ENCODE measurements at places on chromosomes 6 and 20.

GRCh38 chr20:3679749-3680700 is 1.8 kb downstream of the ADAM33 start:
- DNase-seq: no peak

DNA sequence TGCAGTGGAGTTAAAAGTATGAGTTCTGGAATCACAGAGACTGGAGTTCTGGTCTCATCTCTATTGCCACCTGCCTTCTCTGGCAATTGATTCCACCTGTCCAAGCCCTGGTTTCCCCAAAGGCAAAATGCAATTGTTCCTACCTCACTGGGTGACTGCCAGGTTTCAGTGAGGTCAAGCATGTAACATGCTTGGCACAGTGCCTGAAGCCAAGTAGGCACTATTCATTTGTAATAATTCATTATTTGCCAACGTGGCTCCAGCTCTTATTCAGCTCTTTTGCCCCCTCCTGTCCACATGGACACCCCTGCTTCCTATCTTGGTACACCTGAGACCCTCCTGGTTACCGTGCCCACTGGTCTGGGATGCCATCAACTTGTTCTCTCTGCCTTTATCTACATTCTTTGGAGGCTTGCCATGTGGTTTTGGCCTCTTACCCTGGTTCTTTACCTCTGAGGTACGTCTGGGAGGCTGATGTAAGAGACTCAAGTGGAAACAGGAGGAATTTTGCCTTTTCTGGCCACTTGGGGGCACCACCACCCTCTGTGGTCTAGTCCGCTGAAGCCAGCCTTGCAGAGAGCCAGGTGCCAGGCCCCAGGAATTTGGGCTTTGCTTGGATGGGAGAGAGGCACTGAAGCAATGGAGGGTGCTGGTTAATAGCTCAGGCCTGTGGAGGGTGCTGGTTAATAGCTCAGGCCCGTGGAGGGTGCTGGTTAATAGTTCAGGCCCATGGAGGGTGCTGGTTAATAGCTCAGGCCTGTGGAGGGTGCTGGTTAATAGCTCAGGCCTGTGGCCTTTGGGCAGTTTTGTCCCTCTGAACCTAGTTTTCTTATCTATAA is 1.7 kb downstream of the KCNK15 start:
- peak; percentile 76 for DNase-seq

DNA sequence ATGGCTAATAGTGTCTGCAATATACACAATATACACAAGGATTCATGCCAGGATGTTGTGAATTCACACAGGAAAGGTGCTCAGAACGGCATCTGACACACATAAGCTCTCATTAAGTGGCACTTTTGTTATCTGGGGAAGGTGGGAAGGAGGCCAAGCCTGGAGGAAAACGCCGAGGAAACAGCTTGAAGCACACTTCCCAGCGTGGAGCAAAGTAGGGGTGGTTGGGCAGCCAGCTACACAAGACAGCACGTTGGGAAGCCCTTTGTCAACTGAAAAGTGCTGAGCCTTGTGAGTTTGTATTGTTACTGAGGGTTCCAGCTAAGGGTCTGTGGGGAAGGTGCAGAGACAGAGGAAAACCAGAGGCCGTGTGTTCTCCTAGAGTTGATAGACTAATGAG is 181.0 kb downstream of the ZMYND8 start:
- DNase-seq: no peak

GRCh38 chr6:113632220-113632864 is 224.8 kb upstream of the MARCKS start:
- DNase-seq: no peak

GRCh38 chr6:53124131-53124800 is 24.4 kb downstream of the GCM1 start:
- no peak for DNase-seq

- DNase-seq: no peak
Observed at GRCh38 chr6:81806793-81807565, 54.5 kb upstream of the TENT5A start.

GRCh38 chr6:71768356-71768755 is 118.0 kb upstream of the RIMS1 start:
- no peak for DNase-seq

GRCh38 chr6:52164319-52165094 is 21.7 kb upstream of the IL17A start:
- no peak for DNase-seq

GRCh38 chr6:140636271-140636907 is 1261.9 kb upstream of the CITED2 start:
- DNase-seq: no peak

GRCh38 chr6:132780770-132781371 is 17.6 kb downstream of the SLC18B1 start:
- DNase-seq: no peak

GRCh38 chr20:36035745-36036144 is 67.4 kb downstream of the CNBD2 start:
- DNase-seq: no peak

DNA sequence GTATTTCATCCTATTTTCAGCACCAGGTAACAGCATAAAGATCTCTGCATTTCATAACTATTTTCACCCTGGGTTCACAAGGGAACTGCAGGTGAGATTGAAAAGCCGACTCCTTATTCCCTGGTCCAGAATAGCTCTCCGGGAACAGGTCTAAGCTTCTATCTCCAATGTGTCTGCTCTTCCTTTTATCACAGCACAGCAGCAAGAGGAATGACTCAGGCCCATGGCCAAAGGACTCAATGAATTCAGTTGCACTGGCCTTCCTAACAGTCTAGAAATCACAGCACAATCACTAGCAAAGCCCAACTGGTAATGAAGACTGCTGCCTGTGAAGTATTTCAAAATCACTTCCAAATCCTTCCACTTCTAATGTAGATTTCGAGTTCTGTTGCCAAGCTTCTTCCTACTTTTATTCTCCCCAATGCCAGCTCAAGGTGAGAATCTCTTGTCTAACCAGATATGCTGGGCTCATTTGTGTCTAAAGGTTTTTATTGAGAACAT is 30.7 kb downstream of the HMGN3 start:
- DNase-seq: no peak

- no peak for DNase-seq
Observed at GRCh38 chr6:42702200-42702599, 20.2 kb downstream of the PRPH2 start.

DNA sequence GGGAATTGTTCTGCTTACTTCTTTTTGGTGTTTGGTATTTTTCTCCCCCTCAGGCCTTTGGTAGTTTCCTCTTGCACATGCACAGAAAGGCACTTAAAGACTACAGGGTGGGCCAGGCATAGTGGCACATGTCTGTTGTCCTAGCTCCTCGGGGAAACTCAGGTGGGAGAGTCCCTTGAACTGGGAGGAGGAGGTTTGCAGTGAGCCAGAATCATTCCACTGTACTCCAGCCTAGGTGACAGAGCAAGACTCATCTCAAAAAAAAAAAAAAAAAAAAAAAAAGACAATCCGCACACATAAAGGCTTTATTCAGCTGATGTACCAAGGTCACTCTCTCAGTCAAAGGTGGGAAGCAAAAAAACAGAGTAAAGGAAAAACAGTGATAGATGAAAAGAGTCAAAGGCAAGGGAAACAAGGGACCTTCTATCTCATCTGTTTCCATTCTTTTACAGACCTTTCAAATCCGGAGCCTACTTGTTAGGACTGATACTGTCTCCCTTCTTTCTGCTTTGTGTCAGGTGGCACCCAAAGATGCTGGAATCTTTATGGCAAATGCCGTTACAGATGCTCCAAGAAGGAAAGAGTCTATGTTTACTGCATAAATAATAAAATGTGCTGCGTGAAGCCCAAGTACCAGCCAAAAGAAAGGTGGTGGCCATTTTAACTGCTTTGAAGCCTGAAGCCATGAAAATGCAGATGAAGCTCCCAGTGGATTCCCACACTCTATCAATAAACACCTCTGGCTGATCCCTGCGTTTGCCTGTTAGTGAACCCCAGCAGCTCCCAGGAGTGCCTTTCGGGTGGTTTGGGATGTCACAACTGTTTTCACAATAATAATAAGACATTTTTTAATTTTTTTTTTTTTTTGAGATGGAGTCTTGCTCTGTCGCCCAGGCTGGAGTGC is 9.3 kb downstream of the DEFB123 start:
- no peak for DNase-seq

DNA sequence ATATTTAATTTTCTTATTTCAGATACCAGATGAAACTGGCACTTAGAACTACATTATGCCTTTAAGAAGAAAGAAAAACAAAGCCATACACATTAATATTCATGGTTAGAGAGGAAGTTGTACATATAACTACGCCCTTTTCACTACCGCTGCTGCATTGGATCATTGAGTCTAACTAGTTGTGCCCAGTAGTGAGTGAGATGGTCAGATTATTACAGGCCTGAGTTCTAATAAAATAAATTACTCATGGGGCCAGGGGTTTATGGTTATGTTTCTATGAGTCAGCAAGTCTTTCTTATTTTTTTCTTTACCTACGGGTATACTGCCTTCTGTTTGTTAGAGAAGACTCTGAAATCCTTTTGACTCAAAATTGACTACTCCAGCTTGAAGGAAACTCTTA is 11.5 kb downstream of the RIOK1 start:
- no peak for DNase-seq

GRCh38 chr6:153931431-153931830 is 107.6 kb upstream of the OPRM1 start:
- DNase-seq: no peak

DNA sequence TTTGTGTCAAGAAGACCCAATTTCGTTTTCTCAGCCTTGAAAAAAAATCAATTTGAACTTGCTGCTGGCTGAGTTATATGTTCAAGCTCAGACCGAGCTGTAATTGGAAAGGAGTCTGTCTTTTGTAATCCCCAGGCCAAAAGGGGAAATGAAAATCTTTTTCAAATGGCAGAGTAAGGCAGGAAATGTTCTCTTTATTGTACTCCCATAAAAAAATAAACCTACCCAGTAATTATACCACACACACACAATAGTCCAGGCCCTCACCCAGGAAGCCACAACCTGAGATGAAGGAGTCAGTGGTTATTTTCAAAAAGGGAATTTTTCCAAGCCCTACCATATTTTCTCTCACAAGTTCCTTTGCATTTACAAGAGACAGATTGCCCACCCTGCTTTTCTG is 45.3 kb downstream of the CLIC5 start:
- no peak for DNase-seq

GRCh38 chr20:49888212-49889000 is 26.9 kb downstream of the SPATA2 start:
- DNase-seq: peak; percentile 84

DNA sequence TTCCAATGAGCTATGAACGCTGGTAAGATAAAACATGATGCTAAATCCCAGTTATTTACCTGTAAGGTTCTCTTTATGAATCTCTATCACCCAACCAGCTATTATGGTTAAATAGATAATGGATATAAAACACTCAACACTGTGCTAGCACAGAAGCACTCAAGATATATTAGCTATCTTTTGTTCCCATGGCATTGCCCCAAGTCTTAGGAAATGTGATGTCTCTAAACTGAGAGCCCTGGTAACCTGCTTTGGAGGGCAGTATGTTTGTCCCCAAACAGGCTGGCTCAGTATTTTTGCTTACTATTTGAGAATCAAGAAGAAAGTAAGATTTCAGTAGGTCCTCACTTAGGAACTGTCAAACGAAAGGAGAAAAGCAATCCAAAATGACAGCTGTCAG is 90.5 kb downstream of the BTBD9 start:
- no peak for DNase-seq

- no peak for DNase-seq
Observed at GRCh38 chr6:158460602-158461169, 99.2 kb upstream of the TMEM181 start.

GRCh38 chr6:25697537-25698340 is 45.7 kb downstream of the SCGN start:
- no peak for DNase-seq

DNA sequence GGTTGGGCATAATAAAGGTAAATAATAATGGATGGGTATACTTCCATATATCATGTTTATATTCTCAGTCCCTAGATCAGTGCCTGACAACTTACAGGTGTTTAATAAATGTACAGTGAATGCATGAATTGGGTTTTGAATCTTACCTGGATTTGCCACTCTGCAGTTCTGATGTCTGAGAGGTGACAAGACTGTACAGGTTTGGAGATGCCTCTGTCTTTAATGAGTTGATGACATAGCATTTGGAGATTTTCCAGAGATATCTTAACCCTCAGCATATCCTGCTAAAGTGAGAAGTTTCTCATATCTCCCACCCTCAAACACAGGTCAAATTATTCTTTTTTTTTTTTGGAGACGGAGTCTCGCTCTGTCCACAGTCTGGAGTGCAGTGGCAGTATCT is 2.2 kb downstream of the ANKS1A start:
- DNase-seq: no peak

- no peak for DNase-seq
Observed at GRCh38 chr20:58577139-58577806, 62.1 kb upstream of the APCDD1L start.

GRCh38 chr6:89564752-89565427 is 73.7 kb downstream of the LYRM2 start:
- DNase-seq: no peak

DNA sequence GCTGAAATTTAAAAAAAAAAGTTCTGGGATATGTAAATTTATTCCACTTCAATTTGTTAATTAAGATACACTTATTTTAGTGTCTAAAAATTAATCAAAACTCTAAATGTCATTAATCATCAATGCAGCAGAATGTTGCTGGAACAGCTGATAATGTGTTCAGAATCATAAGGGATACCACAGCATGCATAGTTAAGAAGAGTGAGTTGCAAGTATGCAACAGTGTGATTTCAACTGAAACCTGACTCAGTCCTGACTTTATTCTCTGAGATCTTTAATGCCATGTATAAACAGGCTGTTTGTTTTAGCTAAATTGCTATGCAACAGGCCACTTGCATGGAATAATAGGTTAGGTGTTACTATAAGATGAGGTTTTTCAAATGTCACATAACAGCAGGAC is 1.4 kb downstream of the GRIK2 start:
- no peak for DNase-seq

DNA sequence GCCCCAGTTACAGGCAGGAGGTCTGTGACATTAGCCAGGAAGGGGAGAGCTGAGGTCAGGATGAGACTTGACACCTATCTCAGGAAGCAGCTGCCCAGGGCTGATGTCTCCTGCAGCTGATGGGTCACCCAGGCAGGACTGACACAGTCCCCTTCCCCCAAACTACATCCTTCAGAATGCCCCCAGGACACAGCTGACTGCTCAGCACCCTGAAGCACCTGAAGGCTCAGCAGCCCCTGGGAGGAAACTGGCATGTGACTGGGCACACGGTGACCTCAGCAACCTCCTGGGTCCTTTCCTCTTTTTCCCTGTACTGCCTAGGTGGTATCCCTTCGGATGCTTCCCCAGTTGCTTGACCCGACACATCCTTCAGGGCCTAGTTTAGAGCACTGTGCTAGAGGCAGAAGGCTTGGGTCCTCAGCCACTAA is 1.9 kb downstream of the SDC4 start:
- DNase-seq: no peak

- no peak for DNase-seq
Observed at GRCh38 chr20:34389954-34390555, 27.0 kb downstream of the ITCH start.

- no peak for DNase-seq
Observed at GRCh38 chr6:77474286-77474956, 11.1 kb upstream of the HTR1B start.

DNA sequence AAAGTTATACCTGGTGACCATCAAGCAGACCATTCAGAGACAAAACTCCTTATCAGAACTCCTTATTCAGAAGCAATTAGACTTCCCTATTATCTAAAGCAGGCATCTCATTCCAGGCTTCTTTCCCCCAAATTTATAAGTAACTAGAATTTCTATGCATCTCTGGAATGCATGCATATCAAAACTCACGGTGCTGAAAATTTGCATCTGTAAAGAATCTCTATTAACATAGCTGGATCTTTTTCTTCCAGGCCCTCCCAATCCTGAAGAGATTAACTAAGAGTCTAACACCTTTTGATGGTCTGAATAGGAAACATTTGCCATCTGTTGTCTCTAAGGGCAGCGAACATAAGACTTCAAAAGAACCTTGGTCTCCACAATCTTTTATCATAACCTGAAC is 22.8 kb upstream of the SLC52A3 start:
- no peak for DNase-seq

- DNase-seq: no peak
Observed at GRCh38 chr6:126905917-126906316, 212.6 kb upstream of the RSPO3 start.

All from GM10248 (cell line).